ENCODE measurements at places on chromosomes 16 and 17.
A peak's percentile ranks its signal among the peaks of the same experiment; 100 is the strongest.

DNA sequence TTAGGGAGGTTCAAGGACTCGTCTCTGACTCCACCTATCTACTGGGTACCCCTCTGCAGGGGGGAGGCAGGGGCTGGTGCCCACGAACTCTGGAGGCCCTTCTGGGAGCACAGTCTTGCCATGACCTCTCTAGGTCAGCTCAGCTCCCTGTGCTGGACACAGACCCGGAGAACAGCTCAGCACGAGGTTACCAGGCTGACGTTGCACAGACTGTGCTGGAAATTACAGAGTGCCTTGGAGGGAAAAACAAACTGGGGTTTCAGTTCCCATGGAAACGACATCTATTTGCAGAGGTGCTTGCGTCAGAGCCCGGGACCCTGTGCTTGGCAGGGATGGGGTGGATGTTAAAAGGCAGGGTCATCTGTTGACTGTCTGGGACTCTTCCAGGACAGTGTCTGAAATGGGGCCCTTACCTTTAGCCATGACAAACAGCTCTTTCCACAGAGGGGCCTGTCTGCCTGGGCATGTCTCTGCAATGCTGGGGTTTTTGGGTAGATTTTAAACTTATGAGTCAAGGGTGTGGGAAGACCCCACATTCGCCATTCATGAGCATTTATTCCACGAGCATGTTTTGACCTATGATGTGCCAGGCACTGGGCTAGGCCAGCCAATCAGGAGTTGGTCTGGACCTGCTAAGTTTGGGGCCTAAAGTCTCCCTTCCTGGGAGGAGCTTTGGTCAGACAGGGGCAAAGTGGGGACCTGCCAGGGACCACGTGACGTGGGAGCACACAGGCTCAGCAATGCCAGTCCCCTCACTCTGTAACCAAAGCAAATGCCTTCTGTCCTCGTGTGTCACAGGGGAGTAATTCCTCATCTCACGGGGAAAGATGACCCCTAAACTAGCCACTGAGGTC lies 22.5 kb downstream of the CCR7 start:
- peak; percentile 86 for DNase-seq

GRCh38 chr17:81520021-81520901 lies 7.7 kb upstream of the ACTG1 start:
- DNase-seq = no peak

DNA sequence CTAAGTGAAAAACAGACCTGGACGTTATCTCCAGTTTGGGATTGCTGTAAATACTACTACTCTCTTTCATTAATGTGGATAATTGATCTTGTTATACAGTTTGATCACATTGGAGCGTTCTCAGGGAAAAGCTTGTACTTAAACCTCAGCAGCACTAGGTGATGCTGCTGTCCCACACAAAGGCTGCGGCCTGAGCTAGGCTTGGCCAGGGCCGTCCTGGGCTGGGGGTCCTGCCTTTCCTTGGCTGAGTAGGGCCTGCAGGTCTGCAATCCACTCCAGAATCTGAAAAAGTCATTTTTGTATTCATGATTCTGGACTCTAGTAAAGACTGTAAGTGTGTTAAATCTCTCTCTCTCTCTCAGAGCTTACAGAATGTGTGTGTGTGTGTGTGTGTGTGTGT lies 23.7 kb upstream of the PMFBP1 start:
- DNase-seq = no peak

DNA sequence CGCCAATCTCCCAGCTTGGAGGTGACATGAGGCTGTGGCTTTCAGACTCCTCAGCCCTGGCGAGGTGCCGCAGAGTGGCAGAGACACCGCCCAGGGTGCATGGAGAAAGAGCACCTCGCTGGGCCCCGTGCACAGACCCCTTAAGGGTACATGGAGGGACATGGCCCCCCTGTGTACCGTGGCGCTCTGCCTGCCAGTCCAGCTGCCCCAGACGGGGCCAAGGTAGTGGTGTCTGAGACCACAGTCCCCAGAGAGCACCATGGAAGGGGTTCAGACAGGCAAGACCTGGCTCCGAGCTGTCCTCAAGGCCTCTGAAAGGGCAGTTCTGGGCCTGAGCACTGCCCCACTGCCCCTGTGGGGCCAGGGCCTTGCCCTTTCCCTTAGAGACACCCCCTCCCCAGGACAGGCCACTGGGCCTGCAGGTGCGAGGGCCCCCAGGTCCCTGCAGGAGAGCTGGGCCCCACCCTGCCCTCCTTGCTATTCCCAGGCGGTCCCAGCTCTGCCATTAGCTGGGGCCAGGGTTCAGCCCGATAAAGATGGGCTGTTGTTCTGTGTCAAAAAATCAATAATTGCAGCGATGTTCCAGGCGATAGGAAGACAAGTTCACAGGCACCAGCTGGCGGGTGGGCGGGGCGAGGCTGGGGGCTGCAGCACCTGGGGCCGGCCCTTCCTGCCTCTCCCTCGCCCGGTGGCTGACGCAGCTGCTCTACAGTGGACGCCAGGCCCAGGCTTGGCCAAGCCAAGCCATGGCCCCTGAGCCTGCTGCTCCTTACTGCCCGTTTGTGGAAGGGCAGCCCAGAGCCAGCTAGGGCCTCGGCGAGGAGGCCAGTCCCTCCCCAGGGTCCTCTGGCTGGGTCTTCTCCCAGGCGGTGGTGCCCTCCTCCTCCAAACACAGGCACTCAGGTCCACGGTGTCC lies 51.7 kb downstream of the ZFPM1 start:
- no peak for DNase-seq

DNA sequence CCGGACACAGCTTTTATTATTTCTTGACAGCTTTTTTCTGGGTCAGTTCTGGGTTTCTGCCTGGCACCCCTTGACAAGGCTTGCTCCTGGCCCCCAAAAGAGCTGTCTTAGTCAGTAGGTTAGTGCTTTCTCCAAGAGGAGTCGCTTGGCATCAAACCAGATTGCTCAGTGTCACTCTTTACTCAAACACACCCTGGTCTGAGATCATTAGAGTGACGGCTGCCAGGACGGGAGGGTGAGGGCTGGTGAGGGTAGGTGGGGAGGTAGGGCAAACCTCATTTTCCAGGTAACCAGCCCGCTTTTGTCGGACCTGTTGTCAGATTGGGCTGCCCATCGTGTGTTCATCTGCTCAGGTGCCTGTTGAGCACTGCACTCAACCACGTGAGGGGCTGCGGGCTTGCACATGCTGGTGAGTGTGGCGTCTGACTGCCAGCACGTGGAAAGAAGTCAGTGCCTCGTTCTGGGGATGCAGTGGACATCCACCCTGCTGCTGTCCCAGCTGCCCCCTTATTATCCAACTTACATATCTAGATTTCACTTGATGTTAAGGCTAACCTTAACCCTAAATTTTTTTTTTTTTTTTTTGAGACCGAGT lies 12.4 kb downstream of the TMEM94 start:
- DNase-seq = no peak

DNA sequence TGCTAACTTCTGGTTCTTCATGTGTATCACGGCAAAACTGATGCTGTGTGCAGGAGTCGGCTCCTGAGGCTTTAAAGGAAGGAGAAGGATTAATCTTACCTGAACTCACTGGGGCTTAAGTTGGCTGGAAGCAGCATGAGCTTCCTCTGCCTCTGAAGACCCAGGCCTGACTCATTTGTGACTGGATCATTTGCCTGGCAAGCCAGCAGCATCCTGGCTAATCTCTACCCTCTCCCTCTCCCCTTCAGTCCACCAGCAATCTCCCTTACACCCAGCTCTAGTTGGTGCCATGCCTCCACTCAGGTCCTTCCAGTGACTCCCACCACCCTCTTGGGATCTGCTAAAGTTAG lies 150.3 kb downstream of the IRX3 start:
- peak; percentile 19 for DNase-seq

- no peak for DNase-seq
Observed at GRCh38 chr16:53090286-53090590, 35.4 kb downstream of the CHD9 start.

GRCh38 chr16:8620535-8620934 lies 963 bp upstream of the METTL22 start:
- DNase-seq = no peak

DNA sequence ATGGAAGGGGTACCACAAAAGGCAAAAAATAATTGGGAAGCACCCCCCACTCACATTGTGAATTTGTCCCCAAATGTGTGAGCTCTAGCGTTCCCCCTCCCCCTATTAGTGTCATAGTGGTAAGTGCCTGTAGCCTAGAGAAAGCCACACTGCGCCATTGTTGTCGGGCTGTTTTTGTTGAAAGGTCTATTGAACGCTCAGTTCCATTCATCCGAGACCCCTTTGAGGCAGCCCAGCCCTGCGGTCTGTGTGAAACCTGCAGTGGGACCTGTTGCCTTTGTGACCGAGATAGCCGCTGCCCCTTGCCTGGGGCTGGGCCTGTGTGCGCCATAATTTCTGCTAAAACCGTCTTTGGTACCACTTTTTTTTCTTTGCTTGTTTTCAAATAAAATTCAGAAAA lies 3.0 kb downstream of the JPT2 start:
- DNase-seq = no peak

- DNase-seq = peak; percentile 34
Observed at GRCh38 chr16:11405331-11406176, 60.3 kb downstream of the RMI2 start.

DNA sequence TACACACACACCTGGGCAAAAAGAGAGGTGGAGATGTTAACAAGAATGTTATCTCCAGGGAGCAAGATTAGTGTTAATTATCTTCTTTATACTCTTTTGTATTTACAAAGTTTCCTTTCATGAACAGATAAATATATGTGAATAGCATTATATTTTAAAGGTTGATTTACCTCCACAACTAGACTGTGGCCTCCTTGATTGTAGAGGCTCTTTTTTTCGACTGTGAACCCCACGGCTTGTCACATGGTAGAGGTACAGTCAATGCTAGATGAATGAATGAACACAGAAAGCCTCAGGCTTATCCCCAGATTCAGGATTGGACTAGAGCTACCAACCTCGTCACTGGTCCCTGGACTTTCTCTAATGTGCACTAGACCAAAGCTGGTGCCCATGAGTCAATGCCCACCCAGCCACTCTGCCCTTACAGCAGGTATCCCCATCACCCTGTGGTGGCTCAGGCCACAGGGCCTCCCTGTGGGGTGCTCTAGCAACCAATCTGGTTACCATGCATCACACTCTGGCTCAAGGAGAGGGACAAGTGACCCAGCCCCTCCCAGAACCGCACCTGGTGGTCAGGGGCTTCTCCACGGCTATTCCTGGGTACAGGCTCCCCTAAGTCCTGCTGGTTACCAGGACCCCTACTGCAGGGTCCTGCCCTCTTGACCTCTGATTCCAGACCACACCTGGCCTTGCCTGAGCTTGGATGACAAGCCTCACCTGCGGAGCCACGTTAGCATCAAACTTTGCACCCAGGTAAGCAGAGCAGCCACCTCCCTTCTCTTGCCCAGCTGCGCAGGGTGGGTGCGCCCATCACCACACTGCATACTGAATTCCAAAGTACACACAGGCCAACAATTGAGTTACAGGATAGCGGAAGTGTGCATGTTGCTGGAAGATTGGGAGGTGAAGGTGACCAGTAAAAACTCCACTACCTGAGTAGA lies 101.0 kb downstream of the CDYL2 start:
- no peak for DNase-seq

- no peak for DNase-seq
Observed at GRCh38 chr16:67770346-67770991, 35.9 kb downstream of the RANBP10 start.

GRCh38 chr17:61174310-61174709 lies 225.3 kb upstream of the TBX2 start:
- no peak for DNase-seq

GRCh38 chr17:21339011-21339410 lies 37.1 kb upstream of the KCNJ12 start:
- no peak for DNase-seq

- no peak for DNase-seq
Observed at GRCh38 chr16:69294051-69294450, 17.1 kb upstream of the VPS4A start.

DNA sequence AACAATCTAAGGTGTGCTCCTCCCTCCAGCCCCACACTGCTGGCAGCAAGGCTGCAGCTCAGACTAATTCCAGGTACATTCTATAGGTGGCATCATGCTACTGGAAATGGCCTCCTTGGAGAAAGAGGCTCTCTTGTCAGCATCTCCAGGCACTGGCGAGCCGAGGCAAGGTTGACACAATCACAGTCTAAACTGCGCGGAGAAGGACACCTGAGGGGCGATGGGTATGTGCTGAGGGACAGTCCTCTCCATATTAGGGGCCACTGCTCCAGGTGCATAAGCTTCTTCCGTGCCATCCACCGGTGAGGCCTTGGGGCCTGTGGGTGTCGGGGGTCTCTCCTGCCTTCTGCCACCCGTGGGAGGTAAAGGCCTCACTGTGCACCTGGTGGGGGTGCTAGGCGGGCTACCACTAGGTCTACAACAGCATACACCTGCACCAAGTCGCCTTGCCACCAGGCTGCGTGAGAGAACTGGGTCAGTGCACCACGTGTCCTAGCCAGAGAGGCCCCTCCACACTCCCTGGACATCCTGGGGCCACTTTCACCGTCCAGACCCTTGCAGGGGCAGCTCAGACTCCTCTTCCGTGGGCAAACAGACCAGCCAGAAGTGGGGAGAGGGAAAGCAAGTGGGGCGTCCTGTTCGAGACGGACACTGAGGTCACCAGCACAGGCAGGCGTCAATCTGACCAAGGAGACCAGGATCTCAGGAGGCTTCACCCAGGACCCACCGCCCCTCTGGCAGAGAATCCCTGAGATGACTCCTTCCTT lies 12.1 kb upstream of the CBX8 start:
- peak; percentile 55 for DNase-seq

GRCh38 chr17:9079461-9080103 lies 58.3 kb downstream of the NTN1 start:
- no peak for DNase-seq

DNA sequence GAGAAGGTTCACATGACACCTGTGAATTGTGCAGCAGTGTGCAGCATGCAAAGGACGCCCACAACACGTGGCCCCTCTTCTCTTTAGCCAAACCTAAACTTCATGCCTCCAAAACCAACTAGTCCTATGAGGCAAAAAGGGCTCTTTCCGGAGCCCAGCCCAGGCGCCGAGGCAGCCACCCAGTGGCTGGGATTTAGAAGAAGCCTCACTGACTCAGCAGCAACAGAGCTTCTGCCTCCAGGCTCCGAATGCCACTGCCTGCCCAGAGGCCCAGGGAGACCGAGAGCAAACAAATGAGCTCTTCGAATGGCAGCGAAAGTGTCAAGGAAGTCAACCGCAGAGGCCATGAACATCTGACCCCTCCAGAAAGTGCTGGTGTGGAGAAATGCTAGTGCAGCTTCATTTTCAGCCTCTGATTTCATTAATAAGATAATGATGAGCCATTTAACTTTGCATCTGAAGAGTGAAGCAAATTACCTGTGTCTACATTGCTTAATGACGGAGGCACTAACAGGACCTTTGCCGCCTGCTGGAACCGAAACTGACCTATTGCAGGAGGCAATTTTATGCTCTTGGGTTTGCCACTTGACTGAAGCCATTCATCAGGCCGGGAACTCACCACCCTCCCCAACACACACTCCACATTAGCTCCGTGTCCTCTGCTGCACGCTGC lies 157.7 kb upstream of the RPL38 start:
- DNase-seq = no peak

DNA sequence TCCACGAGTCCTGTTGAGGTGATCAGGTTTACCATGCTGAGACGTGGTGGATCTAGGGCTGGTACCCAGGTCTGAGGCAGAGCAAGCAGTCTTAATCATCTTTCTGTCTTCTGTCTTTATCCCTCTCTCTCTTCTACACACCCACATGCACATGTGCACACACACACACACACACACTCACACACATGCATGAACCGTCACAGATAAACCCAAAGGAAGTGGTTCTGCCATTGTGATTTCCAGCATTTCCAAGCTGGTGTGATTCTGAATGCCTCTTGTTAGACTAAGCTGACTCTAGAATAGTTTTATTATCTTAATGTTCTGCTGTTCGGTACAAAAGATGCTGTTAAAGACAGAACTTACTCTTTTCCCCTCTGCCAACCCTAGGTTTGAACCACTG lies 411.8 kb upstream of the SALL1 start:
- no peak for DNase-seq

- DNase-seq = no peak
Observed at GRCh38 chr16:65702707-65703402, 581.0 kb upstream of the CDH11 start.

Measured in astrocyte of the hippocampus (primary cell).